ENCODE measurements at places on chromosomes 11 and 22.

GRCh38 chr22:46465345-46465720 lies 72.1 kb downstream of the CELSR1 start:
- peak; percentile 21 for DNase-seq

DNA sequence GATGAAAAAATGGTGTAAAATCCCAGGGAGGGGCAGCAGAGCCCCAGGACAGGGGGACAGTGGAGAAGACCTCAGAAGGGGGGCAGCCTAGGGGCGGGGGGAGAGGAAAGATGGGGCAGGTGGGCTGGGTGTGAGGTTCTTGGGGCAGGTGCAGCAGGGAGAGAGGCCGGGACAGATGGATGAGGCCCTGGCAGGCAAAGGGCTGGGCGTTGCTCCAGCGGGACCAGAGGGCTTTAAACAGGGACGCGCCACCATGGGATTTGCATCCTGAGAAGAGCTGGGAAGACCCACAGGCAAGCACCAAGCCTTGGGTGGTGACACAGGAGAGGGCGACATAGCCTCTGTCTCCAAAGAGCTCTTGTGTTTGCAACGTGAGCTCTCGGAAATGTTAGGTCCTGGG lies 1342.8 kb downstream of the TBC1D22A start:
- DNase-seq = no peak

DNA sequence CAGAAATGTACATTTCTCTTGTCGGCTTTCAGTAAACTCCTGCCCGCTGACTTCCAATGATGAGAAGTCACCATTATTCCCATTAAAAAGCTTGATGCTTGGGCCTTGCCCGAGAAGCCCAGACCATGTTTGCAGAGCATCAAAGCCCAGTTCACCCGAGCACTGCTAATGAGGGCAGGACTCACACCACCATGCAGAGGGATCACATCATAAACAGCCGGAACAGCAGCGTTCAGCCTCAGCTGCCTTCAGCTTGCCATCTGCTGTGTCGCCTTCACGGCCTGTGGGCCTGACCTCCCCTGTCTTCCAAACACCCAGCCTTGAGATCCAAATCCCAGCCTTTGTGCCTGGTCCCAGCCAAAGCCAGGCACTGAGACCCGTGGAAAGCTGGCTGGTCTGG lies 105.4 kb upstream of the CSNK2A3 start:
- DNase-seq = no peak

DNA sequence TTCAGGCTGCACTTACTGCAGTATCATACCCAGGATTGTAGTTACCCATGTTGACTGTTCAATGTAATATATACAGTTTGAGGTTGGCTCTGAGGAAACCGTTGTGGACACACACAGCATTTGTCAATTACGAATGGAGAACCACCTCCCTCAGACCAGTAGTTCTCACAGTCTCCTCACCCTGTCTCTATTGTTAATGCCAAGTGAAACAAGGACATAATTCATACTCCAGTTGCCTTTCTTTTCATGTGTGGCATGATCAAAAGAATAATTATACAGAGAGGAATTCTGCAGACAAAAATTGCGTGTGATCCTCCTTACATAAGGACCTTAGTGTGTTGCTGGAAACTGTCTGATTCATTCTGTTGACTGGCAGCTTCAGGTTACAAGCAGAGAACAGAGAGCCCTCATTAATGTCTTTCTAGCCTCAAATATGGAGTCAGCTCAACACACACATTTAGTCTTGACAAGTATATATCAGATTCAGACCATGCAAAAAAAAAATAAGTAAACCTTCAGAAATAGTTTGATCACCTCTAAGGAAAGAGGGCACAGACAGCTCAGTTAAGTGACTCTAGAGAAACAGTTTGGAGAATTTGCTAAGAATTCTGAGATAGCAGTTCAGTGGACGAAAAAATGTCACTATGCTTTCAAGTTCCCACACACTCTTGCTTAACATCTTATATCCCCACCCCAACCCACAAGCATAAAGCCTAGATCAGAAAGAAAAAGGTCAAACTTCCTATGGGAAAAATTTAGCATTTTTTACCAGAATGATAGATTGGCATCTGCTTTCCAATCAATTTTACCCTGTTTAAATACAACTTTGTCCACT lies 96.1 kb downstream of the MAML2 start:
- DNase-seq = peak; percentile 54

DNA sequence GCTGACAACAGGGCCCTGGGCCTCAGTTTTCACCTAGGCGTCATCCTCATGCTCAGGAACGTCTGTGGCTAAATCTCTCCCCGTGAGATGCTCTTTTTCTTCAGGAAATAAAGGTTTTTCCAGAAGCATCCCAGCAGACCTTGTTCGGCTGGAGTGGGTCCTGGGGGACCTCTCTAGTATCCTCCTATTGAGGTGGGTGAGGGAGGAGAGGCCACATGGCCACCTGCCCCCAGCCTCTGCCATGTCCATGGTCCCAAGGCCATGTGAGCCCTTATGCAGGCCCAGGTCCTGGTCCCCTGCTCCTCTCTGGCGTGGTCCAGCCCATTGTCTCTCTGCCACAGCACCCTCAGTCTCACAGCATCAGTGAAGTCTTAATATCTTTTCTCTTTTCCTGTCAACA lies 22.0 kb downstream of the ALG12 start:
- DNase-seq = no peak

DNA sequence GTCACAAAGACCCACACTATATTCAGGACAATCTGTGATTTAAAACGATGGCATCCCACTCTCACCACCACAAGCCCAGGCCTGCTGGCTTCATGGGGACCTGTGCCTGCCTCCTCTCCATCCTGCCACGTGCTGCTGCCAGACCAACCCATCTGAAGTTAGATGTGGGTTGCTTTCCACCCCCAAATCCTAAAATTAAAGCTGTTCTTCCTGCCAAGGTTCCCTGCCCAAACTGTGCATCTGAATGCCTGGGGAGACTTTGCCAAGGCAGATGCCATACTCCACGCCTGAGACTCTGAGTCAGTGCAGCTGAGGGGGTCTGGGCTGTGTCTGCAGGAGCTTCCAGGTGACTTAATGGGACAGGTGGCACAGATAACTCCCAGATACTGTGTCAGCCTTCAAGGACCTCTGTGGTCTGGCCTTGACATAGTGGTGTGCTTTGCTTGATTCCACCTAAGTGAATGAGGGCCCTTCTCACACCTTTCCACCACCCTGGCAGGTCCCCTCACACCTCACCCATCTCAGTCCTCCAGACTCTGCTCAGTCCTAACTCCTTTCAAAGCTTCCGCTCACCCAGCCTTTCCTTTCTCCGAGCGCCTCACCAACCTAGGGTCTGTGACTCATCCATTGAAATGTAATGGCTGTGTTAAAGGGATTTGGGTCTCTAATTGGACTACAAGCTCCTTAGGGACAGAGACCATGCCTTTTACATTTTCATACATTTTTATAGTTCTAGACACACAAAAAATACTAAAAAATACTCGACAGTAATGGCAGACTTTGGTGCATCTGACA lies 18.6 kb downstream of the ADAMTS8 start:
- DNase-seq = no peak

DNA sequence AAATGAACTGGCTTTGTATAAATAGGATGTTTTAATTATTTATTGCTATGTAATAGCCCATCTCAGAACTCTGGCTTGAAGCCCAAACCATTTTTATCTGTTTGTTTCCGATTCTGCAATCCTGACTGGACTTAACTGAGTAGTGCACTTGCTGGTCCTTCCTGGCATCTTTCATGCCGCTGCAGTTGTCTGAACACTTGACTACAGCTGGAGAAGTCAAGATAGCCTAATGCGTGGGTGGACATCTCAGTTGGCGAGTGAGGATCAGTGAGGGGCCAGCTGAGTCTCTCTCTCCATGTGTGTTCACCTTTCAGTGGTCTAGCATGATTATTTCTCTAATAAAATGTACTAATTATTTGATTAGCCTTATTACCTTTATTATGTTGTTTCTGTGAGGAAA lies 105.8 kb downstream of the PRMT3 start:
- DNase-seq = no peak

GRCh38 chr22:25494774-25495173 lies 69.7 kb upstream of the GRK3 start:
- no peak for DNase-seq

DNA sequence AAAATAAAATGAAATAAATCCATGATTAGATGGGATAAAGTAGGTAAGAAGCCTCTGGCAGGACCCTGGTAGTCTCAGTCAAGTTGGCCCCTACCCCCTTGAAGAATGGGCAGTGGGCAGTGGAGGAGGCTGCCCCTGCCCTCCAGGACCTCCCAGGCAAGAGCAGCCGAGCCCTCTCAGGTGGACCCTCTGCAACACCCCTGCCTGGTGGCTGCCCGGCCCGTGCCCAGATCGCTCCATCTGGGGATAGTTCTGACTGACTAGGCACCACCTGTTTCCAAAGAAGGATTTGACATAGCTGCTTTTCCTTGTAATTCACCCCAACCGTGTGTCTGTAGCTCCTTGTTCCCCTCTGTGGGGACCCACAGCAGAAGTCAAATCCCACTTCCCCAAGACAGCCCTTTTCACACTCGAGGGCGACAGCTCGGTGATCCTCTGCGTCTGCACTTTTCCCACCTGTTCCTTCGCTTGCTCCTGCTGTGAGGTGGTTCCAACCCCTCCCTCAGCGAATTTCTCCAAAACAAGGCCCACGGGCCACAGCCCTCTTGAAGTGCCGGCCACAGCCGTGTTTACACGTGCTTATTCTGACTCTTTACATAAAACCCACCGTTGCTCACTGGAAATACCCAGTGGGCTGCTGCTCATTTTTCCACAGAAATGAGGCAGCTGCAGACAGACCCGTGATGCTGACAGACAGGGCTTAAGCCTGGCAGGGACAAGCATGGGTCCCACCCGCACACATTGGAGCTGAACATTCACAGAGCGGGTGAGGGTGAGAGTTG lies 5.5 kb upstream of the TMPRSS13 start:
- DNase-seq = no peak

DNA sequence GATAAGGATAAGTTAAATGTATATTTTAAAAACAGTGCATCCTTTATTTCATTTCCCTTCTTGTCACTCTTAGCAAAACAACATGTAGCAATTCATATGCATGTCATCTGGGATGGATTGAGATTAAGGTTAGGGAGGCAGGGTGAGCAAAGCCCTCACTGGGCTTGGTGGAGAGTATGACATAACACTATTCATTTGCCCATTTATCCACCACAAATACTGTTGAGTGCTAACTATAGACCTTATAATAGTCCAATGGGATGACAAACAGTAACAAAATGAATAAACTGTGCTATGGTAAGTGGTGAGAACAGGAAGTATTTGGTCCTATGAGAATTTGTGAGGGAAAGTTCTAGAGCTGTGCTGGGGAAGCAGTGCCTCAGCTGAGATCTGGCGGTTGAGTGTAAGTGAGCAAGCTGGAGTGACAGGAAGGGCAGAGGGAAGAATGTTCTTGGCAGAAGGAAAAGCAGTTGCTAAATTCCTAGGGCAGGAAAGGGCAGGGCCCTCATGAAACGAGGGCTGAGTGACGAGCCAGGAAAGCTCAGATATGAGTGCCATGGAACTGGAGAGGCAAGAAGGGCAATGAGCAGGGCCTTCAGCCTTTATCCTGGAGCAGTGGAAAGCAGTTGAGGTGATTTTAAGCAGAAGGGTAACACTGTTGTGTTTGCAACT lies 6.7 kb downstream of the HSD17B12 start:
- peak; percentile 5 for DNase-seq

All from kidney tubule cell (primary cell).